ENCODE measurements at places on chromosomes 4 and X.

DNA sequence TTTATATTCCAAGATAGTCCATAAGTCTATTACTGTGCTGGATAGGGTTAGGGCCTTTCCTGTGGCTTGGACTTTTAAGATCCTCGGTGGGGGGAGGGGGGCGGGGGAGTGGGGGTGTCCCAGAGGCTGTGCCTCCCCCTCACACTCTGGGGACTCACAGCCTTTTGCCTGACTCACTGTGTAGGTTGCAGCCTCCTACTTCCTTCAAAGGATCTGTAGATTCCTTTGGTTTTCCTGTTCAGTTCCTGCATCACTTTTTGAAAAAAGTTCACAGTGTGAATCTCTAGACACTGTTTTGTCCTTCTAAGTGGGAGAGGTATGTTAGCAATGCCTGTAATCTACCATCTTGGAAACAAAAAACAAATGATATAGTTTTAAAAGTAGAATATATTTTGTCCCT is 999.9 kb downstream of the GLUD2 start:
- DNase-seq = no peak

GRCh38 chrX:37986893-37987292 is 19.5 kb upstream of the SYTL5 start:
- no peak for DNase-seq

GRCh38 chr4:156128616-156129015 is 174.9 kb upstream of the CTSO start:
- no peak for DNase-seq

DNA sequence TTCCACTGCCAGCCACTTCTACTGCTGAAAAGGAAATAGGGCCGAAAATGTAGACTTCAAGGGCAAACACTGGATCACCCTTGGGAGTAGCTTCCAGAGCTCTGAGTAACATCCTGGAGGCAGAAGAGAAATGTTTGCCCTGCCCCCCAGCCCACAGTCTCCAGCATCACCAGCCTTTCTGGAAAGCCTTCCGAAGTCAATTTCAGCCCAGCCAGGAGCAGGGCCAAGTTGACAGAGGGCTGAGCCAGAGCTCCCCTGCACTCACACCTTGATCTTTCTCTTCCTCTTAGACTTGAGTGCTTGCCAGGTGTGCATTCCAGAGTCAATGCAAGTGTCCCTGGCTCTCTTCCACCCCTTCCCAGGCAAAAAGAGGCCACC is 35.2 kb downstream of the SLC25A5 start:
- no peak for DNase-seq

DNA sequence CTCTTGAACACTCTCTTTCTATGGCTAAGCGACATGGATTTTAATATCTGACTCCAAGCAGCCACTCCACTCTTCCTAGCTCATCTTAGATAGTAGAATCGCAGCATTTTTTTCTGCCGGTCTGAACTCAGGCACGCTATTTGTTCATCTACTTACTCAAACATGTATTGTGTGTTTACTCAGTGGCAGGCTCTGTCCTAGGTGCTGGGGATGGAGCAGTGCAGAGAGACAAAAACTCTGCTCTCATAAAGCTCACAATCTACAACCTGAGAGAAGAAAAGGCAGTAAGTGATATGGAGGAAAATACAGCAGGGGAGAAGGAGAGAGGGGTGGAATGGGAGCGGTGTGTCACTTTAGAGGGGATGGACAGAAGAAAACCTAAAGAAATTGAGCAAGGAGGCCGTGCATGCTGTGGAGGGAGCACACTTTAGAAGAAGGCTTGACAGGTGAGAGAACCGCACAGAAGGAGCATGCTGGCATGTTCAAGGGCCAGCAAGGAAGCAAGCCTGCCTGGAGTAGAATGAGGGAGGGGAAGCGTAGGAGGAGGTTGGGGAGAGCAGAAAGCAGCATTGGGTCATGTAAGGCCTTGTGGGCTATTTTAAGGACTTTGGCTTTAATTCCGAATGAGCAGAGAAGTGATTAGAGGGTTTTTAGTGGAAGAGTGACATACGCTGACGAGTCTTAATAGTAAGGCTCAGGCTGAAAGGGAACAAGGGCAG is 132.0 kb downstream of the ANK2 start:
- no peak for DNase-seq

- DNase-seq = no peak
Measured at GRCh38 chrX:101062176-101062575, 10.3 kb upstream of the TRMT2B start.

DNA sequence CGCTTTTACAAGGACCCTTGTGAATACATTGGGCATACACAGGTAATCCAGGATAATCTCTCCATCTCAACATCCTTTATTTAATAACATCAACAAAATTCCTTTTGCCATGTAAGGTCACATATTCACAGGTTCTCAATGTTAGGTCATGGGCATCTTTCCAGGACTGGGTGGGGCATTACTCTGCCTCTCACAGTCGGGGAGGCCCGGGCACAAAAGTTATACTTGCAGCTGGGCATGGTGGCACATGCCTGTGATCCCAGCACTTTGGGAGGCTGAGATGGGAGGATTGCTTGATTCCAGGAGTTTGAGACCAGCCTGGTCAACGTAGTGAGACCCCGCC is 93.7 kb upstream of the AP1S2 start:
- DNase-seq = no peak
